Neuronal stem cell (in vitro differentiated cells): ENCODE measurements at places on chromosomes 12 and 14.

- no peak for DNase-seq
These were observed 17.9 kb upstream of the RCOR1 start for GRCh38 chr14:102574281-102575159.

DNA sequence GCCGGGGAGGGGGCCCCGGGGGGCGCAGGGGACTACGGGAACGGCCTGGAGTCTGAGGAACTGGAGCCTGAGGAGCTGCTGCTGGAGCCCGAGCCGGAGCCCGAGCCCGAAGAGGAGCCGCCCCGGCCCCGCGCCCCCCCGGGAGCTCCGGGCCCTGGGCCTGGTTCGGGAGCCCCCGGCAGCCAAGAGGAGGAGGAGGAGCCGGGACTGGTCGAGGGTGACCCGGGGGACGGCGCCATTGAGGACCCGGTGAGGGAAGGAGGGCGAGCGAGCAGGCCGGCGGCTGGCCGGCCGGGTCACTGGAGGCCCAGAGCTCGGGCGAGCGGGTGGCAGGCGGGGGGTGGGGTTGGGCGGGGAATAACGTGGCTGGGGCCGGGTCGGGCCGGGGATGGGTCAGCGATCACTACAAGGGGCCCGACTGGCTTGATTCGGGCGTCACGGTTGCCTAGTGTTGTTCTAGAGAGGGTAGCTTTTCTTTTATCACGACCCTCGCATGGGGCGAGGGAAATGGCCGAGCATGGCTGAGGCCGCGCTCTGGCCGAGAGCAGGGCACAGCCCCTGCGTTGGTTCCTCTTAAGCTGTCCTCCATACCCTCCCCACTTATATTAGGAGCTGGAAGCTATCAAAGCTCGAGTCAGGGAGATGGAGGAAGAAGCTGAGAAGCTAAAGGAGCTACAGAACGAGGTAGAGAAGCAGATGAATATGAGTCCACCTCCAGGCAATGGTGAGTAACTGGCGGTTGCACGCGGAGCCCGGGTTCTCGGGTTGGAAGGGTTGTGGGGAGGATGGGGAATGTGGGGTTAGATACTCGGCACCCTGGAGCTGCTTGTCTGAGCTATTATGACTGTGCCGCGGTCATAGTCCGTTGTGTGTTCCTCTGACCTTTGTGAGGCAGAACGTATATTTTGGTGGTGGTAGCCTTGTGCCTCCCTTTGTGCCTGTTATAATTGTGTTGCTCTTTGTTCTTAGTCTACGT is 603 bp downstream of the PABPN1 start:
- DNase-seq: peak; percentile 18

DNA sequence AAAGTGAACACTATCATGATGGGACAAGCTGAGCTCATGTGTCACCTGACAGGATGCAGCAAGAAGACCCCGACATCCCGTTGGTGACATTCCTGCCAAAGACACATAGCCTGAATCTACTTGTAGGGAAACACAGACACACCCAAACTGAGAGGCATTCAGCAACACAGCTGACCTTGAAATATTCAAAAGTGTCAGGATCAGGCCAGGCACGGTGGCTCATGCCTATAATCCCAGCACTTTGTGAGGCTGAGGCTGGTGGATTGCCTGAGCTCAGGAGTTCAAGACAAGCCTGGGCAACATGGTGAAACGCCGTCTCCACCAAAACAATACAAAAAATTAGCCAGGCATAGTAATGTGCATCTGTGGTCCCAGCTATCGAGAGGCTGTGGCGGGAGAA is 232.0 kb upstream of the PLXNC1 start:
- no peak for DNase-seq

GRCh38 chr14:92294506-92294905 is 28.5 kb upstream of the SLC24A4 start:
- DNase-seq: no peak

DNA sequence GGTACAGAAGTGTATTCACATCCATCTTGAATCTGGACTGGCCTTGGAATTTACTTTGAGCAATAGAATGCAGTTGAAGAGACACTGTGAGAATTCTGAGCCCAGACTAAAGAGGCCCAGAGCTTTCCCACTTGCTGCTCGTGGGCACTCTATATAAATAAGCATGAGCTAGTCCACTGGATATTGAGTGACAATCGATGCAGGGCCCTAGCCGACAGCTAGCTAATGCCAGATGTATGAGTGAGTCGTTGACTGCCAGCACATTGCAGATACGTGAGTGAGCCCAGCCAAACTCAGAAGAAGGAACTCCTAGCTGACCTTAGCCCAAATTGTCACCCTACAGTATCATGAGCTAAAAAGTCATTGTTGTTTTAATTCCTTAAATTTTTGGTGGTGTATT is 24.9 kb downstream of the NAV3 start:
- no peak for DNase-seq

- DNase-seq: no peak
These were observed 683.4 kb downstream of the TMEM121 start for GRCh38 chr14:106209755-106210154.

GRCh38 chr12:58481811-58482210 is 438.5 kb downstream of the LRIG3 start:
- no peak for DNase-seq

GRCh38 chr12:3098436-3098835 is 21.3 kb downstream of the TSPAN9 start:
- DNase-seq: no peak

DNA sequence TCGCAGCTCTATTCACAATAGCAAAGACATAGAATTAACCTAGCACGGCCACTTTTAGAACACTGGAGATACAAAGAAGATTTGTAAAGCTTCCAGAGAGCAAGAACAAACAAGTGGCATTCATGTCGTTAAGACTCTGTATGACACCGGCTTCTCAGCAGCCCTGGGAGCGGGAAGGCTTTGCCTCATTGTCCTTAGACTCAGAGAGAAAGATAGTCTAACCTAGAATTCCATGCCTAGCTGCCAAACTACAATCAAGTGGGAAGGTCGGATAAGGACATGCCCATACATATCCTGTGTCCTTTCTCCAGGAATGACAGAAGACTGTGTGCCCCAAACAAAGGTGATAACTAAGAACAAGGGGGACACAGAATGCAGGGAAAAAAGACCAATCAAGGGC is 1038.3 kb downstream of the BCL11B start:
- peak; percentile 29 for DNase-seq

DNA sequence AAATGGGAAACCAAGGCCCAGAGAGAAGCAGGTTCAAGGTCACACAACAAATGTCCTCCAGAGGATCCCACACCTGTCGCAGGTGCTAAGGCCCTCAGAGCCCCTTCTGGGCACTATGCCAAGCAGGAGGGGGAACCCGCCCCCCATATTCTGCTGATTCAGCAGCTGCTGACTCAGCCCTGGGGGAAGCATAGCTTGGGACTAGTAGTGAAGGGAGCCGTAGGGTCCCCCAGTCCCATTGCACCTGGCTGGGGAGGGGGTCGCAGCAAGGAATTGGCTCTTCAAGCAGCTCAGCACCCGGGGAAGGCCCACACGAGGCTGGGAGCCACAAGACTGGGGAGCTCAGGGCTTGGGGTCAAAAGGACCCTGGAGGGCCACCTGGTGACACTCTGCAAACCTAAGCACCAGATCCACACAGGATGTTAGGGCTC is 1.0 kb downstream of the RASAL1 start:
- no peak for DNase-seq

DNA sequence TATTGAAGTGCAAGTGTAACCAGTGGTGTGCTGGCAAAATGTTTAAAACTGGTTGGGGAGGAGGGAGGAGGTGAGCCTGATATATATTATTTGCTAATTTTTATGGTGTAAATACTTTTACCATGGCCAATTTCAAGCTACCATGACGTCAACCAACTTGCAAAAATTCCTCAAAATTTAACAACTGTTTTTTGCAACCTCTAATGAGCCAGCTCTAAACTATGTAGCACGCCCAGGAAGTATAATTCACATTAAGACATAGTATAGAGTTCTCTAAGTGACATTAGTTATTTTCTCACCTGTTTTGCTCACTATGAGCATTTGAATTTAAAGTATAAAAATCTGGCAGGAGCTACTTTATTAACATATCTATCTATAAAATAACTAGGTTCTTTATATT is 41.4 kb downstream of the ATL1 start:
- no peak for DNase-seq

- no peak for DNase-seq
These were observed 53.1 kb downstream of the TMCC3 start for GRCh38 chr12:94597268-94597667.

DNA sequence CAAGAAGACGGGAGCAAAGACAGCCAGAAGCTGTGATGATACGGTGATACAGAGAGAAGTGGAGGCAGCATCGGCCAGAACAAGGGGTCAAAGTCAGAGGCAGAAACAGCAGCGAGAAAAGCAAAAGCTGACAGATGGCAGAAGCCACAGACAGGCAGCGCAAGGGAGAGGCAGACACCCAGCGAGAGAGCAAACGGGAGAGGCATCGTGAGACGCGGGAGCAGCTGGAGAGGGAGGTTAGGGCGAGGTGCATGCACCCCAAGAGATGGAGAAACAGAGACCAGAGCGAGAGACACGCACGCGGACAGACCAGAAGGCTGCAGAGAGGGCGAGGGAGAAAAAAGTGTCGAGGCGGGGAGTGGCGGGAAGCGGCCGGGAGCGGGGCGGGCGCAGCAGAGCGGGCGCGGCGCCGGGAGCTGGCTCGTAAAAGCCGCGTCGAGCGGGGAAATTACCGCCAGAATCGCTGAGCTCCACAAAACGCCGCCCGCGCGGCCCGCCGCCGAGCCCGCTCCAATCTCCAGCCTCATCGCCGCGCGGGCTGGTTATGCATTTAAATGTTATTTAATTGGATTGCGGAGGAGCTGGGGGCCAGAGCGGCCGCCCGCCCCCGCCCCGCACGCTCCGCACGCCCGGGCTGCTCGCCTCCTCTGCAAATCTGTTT is 15.6 kb downstream of the SMUG1 start:
- no peak for DNase-seq

- no peak for DNase-seq
These were observed 45.9 kb downstream of the LGMN start for GRCh38 chr14:92702441-92702918.

DNA sequence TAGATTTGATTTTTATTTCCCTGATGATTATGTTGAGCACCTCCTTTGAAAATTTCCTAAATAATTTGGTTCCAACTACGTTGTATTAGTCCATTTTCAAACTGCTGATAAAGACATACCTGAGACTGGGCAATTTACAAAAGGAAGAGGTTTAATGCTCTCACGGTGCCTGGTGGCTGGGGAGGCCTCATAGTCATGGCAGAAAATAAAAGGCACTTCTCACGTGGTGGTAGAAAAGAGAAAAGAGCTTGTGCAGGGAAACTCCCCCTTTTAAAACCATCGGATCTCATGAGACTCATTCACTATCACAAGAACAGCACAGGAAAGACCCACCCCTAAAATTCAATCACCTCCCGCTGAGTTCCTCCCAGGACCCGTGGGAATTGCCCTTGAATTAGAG is 372.3 kb downstream of the RPL10L start:
- no peak for DNase-seq

DNA sequence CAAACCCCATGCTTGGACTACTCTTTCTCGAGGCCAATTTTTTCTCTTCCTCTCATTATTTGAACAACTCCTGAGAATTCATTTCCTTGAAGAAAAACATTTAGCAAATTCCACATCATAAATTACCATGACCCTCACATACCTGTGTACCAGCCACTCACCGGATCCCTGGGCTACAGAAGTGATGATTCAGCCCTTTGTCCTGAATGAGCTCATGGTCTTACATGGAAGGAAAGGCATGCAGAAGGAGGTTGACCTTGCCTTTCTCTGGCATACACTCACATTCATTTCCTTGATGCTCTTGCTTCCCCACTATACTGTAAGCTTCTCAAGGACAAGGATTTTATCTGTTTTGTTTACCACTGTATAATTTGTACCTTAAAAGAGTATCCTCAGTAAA is 191.5 kb downstream of the SLC5A8 start:
- no peak for DNase-seq

DNA sequence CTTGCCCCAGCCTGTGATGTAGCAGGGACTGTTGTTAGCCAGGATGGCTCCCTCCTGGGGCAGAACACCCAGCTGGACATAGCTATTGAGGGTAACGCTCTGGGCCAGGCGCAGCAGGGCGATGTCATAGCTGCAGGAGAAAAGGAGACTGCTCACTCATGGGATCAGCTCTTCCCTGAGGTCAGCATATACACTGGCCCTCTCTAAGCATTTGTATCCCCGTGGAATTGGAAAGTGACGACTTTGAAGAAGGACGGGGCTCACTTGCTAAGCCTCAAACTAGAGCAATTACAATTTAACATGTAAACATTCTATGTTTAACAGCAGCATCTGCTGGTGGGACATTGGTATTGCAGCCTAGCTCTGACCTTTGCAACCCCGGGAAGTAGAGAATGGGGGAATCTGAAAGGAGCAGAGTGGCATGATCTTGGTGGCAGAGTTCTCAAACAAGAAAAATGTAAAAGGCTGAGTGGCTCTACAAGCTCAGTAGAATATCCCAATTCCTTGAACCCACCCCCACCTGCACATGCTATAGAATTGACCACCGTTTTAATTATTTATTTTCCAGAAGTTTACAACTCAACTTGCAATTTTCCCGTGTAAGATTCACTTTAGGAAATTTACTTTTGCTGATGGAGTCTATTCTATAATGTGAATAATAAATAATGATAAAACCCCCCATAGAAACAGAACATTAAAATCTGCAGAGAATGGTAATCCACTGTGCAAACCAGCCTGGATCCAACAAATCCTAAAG is 5.0 kb downstream of the CELA1 start:
- peak; percentile 70 for DNase-seq

GRCh38 chr14:55470025-55470424 is 29.6 kb upstream of the TBPL2 start:
- no peak for DNase-seq

DNA sequence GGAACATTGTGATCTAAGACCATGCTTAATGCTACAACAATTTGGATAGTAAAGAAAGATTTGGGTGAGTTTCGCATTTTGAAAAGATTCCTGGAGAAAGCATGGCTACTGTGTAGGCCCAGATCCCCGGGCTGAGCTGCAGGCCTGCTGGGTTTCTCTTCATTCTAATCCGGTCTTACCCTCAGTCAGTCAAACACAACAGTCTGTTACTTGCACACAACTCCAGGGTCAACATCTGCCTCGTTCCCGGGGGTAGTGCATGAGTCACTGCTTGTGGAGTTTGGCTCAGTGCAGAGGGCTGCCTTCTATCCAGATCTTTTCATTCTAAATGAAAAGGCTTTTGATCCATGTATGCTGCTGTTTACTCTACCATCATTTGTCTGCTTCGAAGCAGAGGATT is 60.4 kb upstream of the SEL1L start:
- peak; percentile 48 for DNase-seq
